NCI-H774 (cell line): ENCODE measurements at places on chromosomes 5 and 9.

GRCh38 chr5:74767579-74767913 is 497 bp downstream of the NSA2 start:
- no peak for DNase-seq

GRCh38 chr9:72618811-72619210 is 97.4 kb downstream of the TMC1 start:
- no peak for DNase-seq

GRCh38 chr9:27683181-27683580 is 109.9 kb upstream of the C9orf72 start:
- DNase-seq, result no peak

DNA sequence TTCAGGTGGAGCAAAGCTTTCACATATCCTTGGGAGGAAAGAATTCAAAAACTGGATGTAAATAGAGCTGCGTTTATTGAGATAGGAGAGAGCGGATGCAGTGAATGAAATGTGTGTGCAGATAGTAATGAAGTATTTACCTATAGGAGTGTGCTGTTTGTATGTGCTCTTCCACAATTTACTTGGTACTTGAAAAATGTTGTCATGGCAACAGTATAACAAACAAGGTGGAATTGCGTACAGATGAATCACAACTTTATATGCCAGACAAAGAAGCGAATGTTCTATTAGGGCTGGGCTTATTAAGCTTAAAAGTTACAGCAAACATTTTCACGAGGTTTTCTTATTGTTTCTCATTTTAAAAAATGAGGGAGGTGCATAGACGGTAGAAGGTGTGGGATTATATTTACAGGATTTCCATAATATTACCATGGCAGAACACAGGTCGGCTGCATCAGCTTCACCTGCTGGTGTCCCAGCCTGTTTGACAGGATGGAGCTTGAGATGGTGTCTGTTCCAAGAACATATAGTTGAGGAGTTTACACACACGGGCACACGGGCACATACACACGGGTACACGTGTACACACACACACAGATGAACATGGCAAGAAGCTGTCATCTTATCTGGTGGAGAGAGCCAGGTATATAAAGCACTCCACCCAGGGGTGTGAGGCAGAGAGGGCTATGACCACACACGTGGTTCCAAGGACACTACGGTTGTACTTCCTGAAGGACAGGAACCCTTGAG is 155.7 kb downstream of the RMI1 start:
- peak; percentile 86 for DNase-seq

DNA sequence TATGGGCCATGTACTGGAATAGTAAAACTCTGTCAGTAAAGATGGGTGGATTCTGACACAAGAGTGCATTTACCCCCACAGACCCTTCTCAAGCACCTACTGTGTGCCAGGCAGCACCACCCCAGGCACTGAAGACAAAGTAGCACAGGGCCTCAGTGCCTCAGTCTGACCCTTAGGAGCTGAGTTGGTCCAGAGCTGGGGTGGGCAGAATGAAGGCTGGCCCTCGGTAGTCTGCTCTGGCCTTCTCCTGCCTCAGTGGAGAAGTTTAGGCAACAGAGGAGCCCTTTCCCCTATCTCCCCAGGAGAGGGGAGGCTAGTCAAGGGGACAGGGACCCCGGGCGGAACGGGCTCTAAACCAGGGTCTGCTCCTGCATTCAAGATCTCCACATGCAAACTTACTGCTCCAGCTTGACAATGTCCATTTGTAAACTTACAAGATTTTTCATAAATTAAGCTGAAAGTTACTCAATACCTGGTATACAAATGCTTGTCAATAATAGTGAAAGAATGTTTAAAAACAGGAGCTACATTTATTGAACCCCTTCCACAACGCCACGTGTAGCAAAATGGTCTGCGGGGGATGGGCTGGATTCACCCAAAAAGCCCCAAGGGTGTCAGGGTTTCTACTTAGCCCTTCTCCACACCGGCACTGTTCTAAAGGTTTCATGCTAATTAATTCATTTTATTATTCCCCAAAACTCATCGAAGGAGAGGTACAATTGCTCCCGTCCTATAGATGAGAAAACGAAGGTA is 1.5 kb downstream of the VDAC1 start:
- no peak for DNase-seq

DNA sequence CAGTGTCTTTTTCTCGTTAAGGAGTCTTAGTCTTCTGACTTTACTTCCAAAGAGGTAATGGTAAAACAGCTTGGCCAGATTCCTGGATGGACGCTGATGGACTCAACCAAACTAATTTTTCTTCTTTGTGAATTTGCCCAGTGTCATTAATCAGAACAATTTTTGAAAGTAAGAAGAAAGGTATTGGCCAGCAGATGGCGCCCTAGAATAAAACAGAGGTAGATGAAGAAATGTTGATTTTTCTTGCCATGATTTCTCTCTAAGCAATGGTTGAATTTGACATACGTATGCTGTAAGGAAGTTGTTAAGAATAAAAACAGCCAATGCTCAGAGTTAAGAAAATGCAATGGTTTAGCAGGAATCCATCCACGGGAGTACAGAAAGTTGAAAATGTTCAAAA is 500.0 kb downstream of the DIRAS2 start:
- peak; percentile 77 for DNase-seq

GRCh38 chr9:130780865-130781504 is 54.1 kb upstream of the ABL1 start:
- no peak for DNase-seq

DNA sequence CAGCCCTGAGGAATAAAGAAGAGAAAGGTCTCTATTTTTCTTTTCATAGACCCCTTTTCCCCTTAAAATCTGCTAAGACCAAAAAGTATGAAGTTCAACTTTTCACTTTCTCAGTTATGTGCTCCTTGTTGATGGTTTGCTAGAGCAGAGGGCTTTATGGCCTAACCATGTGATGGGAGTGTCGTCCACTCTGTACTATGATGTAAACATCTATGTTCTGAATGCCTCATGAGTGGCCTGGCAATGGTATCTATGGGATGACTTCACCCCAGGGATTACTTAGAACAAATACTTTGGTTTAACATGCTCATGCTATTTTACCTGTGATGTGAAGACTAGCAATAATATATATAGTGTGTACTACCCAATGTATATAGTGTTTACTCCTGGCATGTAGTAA is 43.7 kb upstream of the MIER3 start:
- DNase-seq, result no peak

- DNase-seq, result no peak
Observed at GRCh38 chr5:150758203-150758530, 650 bp downstream of the DCTN4 start.

GRCh38 chr9:135617991-135618411 is 21.3 kb downstream of the GLT6D1 start:
- DNase-seq, result no peak

DNA sequence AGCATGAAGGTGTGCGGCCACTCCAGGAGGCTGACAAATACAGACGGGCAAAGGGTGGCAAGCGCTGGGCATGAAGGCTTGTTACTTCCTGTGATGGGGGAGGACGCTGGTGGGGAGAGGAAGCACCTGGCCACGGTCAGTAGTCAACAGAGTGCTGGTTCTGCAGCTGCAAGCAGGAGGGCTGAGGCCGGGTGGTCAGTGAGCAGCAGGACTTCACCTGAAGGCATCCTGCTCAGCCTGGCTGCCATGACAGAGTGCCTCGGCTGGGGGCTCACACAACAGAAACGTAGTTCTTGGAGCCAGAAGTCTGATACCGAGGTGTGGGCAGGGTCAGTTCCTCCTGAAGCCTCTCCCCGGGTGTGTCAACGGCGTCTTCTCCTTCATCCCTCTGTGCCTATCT is 118.6 kb upstream of the IRX4 start:
- DNase-seq, result no peak

DNA sequence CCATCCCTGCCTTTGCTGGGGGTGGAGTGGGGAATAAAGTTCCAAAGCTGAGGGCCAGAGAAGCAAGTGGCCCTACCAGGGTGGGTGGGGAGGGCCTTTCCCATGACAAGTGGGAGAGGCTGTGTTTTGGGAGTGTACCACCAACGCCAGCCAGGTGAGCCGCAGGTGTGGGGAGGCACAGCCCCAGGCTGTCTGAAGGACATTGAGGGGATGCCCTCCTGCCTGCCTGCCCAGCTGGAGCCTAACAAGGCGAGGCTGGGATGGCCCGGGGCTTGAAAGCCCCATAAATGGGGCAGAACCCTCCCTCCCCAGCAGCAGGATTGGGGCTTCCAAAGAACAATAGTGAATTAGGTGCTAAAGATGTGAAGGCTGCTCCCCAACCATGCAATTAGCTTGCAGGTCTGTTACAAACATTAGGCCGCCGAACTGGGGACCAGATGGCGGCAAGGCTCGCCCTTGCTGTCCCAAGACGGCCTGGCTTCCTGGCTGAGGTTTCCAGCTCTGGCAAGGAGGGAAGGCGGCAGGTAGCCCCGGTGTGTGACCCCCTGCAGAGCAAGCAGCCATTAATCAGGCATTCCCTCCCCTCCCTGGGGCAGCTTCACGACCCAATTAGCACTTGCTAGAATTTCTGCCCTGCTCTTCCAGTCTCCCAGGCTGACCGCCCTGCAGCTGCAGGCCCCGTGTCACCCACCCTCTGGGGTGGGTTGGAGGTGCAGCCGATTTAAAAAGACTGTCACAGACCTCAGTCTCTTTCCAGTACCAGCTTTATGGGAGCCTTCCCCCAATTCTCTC is 42.9 kb downstream of the FGF18 start:
- DNase-seq, result no peak

DNA sequence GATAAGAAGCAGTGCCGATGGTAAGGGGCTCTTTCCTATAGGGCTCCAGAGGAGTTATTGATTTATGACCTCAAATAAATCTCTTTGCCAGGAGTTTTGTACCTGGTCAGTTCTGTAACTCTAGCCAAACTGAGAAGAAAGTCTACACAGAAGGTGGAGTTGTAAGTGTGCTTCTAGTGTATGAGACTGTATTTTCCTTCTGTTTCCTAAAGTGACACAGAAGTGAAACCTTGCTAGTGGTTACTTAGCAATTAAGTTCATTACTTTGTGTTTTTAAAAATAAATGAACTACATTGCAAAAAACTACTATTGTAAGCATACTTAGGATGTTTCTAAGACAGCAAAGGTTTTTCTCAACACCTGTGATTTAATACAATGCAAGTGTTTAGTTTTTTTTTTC is 48.7 kb upstream of the ACTBL2 start:
- DNase-seq, result no peak

DNA sequence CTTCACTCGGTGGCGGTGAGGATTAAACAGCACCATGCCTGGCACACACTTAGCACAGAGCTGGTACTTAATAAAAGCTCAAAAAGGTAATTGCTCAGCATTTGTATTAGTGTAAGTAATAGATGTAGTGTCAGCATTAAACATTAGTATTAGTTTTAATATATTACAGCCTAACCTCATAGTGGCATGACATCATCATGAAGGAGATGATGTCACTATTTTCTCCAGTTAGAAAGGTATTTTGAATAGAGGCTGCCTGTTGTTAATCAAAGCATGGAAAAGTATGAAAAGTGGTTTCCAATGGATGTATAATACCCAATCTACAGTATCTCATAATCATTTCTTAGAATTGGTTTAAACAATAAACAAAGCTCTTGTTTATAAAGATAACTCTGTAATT is 49.0 kb upstream of the FSTL4 start:
- no peak for DNase-seq

DNA sequence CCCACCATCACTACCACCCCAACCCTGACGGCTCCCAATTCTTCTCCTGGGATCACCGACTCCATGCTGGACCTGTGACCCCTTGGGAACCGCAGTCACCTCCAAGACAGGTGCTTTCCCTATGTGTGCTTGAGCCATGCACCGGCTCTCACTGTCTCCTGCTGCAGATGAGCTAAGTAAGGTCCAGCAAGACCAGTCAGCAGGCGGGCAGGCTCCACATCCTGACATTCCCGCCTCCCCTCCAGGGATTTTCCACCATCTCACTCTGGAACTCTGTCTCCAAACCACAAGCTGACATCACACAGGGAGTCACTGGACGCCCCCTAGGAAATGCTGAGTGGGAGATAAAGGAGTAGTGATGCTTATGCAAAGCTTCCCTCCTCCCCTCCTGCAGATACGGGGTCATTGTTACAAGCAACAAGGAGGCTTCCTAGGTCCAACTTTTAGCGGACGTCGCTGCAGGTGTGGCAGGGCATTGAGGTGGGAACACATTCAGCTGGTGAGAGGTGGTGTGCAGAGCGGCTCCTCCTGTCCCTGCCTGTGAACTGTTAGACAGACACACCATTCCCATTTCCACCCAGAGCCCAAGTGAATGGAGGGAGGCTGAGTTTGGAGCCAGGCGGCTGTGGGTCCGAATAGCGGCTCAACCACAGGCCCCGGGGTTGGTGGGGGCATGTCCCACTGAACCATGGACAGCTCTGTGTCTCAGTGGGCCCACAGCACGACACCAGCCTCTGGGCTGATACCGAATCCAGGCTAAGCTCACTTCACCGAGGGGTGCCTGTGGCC is 129.2 kb upstream of the PHYKPL start:
- DNase-seq, result no peak

- no peak for DNase-seq
Observed at GRCh38 chr9:89756891-89757537, 152.2 kb downstream of the GADD45G start.

DNA sequence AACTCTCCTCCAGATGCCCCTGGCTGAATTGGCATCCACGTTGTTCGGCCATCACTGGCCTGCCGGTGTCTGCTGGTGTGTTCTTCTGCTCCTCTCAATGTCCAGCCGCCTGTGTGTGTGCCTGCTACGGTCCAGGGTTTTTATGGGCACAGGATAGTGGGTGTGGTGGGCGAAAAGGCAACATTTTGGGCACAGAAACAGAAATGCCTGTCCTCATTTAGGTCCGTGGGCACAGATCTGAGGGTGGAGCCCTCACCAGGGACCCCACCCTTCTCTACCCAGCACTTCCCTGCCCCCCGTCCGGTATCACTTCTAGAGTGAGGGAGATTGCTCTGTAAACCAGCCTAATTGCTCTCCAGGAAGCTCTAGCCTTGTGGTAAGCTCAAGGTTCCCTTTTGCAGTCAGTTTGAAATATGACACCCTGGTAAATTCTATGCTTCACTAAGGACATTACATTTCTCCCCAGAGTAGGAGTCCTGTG is 410.1 kb downstream of the MAT2B start:
- no peak for DNase-seq

GRCh38 chr5:149298163-149298562 is 26.5 kb downstream of the AFAP1L1 start:
- no peak for DNase-seq

- DNase-seq, result no peak
Observed at GRCh38 chr5:138536665-138537315, 6.2 kb downstream of the ETF1 start.

GRCh38 chr5:142915813-142916424 is 145.7 kb downstream of the ARHGAP26 start:
- DNase-seq, result peak; percentile 4

DNA sequence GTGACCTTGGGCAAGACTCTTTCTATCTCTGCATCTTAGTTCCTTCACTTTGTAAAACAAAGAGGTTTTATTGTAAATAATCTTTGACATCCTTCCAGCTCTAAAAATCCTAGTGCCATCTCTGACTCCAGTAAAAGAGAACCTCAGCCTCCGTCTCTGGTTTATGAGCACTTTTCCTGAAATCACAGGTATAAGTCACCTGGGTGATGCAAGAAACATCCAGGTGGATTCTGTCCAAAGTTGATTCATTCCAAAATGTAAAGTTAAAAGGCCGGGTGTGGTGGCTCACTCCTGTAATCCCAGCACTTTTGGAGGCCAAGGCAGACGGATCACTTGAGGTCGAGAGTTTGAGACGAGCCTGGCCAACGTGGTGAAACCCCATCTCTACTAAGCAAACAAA is 21.1 kb upstream of the UBAP2 start:
- no peak for DNase-seq

- DNase-seq, result no peak
Observed at GRCh38 chr9:74500584-74500924, 3.4 kb downstream of the RORB start.
